ENCODE measurements at places on chromosomes 2 and 18.
A peak's percentile ranks its signal among the peaks of the same experiment; 100 is the strongest.

- peak; percentile 39 for DNase-seq
Observed at GRCh38 chr2:41869542-41870264, 178.1 kb upstream of the PKDCC start.

GRCh38 chr2:85987266-85988174 lies 98.7 kb upstream of the ST3GAL5 start:
- no peak for DNase-seq

DNA sequence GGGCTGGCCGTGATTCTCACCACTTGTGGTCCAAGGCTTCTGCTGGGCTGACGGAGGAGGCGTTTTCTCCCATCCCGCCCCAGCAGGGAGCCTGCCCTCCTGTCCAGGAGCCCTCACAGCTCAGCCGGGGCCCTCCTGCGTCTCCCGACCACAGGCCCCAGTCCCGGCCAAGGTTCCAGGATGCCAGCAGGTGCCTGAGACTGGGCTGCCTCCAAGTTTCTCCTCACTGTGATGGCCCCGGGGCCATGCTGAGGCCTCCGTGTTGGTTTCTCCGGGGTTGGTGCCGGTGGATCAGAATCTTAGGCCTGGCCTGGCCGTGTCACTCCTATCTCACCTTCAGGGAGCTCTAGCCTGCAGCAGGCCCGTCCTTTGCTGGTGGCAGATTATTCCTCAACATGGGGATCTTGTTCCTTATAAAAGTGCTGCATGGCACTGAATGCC lies 5.9 kb downstream of the KCNG2 start:
- DNase-seq, result no peak

DNA sequence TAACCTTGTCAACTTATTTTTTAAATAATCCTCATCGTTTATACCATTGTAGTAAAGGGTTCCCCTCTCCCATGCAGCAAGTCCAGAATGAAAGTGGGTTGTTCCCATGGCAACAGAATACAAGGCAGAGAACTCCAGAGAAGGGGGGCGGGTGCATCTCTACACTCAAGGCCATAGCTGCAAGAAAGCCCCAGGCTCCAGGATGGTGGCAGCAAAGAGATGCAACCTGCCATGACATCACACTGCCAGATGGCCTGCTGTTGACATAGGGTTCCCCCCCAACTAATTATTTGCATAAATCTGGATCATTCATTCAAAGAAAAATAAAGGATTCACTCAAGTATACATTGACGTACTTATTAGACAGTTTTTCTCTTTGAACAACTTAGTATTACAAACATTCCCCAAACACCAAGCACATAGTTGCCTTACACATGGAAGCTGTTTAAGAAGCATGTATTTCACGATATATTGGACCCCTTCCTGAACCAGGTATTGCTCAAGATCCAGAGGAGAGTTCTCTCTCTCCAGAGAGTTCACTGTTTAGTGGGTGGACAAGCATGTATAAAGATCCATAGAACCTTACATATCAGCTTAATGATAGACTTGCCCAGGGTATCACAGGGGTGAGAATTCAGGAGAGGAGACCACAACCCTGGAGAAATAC lies 87.4 kb upstream of the KLF7 start:
- DNase-seq, result no peak

DNA sequence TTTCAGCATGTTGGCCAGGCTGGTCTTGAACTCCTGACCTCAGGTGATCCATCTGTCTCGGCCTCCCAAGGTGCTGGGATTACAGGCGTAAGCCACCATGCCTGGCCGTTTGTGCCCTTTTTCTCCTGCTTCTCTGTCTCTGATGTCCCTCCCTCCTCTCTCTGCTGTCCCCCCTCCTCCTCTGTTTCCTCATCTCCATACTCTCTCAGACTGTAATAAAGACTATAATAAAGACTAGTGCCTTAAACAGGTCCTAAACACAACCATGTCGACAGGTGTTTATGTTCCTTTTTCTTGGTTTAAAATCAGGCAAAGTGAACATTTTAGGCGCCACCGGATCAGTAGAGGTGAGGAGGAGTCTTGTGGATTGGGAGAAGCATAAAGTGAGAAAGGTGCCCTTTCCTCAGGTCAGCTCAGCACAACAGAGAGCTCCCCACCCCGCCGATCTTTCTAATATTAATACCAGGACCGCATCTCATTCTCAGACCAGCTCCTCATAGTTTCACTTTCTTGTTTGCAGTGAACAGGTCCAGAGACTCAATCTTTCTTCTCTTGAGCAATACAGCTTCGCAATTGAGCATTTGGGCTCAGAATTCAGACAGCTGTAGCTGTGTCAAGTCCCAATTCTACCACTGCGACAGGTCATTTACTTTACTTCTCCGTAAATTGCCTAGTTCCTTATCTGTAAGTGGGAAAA lies 23.7 kb downstream of the TIMM21 start:
- no peak for DNase-seq

DNA sequence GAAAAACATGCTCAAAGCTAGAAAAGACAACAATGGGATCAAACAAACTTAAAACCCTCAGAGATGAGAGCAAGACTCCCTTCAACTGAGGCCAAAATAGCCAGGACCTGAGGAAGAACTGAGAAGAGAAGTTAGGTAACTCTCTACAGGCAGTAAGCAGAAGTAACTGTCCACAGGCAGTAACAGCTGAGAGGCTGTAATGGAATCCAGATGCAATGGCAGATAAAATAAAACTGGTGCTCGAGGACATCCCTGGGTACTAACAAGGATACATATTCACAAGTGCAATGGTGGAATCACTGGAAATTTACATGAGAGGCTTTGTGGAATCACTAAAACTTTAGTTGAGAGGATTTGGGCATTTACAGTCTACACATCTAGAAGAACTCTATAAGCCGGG lies 30.4 kb upstream of the C2orf66 start:
- DNase-seq, result no peak

DNA sequence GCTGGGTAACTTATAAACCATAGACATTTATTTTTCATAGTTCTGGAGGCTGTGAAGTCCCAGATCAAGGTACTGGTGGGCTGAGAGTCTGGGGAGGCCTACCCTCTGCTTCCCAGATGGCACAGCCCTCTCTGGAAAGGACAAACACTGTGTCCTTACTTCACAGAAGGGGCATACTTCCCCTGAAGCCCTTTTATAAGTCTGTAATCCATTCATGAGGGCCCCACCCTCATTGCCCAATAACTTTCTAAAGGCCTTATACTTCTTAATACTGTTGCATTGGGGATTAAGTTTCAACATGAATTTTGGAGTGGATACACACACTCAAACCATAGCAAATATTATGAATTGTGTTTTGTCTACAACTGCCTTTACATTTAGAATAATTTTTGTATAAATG lies 36.0 kb downstream of the ATIC start:
- DNase-seq, result no peak

GRCh38 chr2:218180467-218181114 lies 13.8 kb upstream of the CXCR1 start:
- peak; percentile 22 for DNase-seq

DNA sequence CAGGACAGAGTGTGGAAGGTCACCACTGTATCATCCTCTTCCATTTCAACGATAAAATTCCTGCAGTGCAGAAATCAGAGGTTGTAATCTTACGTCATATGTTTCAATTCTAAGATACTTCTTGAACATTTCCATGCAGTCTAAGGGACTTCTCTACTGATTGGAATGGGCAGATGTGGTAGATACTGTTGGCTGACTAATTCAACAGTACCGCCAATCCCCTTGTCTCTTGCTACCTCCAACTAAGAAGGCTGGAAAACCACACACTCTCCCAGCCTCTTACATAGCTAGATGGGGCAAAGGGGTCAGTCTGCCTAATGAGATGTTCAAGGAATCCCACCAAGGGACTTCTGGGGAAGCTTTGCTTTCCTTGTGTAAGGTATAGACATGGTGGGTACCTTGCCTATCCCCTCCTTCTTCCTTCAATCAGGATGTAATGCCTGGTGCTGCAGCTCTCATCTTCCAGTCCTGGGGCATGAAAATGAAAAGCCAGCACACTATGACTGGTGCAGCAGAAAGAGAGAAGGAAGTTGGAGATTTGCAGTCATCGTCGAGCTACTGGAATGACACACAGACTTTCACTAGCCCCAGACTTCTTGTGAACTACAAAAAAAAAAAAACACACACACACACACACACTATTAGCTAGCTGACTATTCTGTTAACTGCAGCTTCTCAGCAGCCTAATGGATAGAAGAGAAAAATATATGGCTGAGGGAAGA lies 84.1 kb downstream of the ALPK2 start:
- no peak for DNase-seq

- DNase-seq, result no peak
Observed at GRCh38 chr2:123283431-123283830, 741.7 kb upstream of the CNTNAP5 start.

GRCh38 chr2:133422931-133423351 lies 145.3 kb downstream of the NCKAP5 start:
- DNase-seq, result no peak

DNA sequence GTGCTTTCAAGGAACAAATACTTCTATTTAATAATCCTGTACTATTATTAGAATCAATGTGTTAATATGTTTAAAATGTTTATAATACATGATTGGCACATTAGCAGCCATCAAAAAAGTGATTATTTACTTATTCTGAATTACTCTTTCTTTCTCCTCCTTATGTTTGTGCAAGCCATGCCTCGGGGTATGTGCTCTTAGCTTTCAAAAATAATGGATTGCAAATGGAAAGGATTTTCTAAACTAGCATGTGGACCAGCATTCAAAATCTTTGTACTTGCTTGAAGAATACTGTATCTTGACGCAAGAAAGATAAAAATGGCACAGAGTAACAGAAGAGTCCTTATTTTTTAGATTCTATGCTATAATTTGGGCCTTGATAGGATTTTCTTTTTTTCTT lies 156.5 kb downstream of the CDH7 start:
- no peak for DNase-seq

DNA sequence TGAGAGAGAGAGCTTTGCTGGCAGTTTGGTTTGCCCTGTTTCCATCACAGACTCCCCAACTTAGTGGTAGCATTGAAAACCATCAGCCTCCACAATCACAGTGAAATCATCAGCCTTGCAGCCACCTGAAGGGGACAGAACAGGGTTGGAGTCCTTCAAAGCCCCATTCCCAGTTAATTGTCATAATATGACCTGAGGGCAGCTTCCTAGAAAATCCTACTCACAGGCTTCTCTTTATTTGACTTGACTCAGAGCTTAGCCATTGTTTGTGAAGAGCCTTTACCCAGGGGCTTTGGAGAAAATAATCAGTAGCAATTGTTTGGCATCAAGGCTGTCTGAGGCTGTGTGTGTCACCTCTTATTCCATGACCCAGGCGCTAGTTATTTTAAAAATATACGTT lies 308.7 kb downstream of the CBLN2 start:
- DNase-seq, result no peak

DNA sequence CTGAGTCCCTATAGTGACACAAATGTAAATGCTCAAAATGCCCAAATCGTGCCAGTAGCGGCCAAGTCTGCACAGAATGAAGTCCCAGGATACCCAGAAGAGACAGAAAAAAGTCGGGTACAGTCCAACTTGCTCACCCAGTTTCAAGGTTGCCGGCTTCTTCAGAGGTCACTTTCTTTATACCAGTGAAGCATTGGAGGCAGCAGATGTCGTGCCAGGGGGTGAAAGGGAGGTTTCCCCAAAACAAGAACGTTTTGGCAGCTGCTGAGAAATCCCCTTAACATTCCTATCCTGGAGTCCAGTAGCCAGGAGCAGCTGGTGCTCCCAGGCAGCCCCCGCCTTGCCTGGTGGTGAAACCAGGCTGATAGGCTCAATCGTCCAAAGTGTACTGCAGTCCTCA lies 58.1 kb upstream of the MCFD2 start:
- no peak for DNase-seq

DNA sequence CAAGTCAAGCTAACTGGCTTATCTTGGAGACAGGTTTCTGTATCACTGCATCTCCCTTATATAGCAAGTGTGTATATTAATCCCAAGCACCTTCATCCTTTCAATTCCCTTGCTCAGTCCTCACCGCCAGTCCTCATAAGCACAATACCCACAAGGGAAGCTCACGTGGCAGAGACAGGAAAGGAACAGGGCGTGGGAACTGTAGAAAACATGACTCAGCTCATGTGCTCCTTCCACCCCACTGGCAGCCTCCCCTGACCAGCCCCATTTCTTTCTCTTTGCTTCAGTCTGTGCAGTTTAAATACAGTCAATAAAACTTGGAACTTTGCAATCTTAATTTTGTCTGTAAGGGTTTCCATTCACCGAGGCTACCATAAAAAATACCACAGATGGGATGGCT lies 36.5 kb upstream of the CDH19 start:
- no peak for DNase-seq

- no peak for DNase-seq
Observed at GRCh38 chr2:98160554-98160953, 73.6 kb downstream of the VWA3B start.
